ENCODE measurements at places on chromosomes 5 and 9. TPM values are rescaled to one million over a fixed set of nuclear protein-coding genes. Genes with fewer than 3 reads are reported as not detected.
A peak's percentile ranks its signal among the peaks of the same experiment; 100 is the strongest.

Gene FGF10
- total RNA-seq, result not detected

Gene CNTLN
- total RNA-seq, result 7.7 TPM

Gene SLCO6A1
- not detected for total RNA-seq

Gene IFNK
- not detected for total RNA-seq

Gene CFAP90
- total RNA-seq, result not detected

Gene ORM2
- total RNA-seq, result not detected

Gene GCNT1
- not detected for total RNA-seq

Gene HEMGN
- not detected for total RNA-seq

Gene CDC20B
- not detected for total RNA-seq

DNA sequence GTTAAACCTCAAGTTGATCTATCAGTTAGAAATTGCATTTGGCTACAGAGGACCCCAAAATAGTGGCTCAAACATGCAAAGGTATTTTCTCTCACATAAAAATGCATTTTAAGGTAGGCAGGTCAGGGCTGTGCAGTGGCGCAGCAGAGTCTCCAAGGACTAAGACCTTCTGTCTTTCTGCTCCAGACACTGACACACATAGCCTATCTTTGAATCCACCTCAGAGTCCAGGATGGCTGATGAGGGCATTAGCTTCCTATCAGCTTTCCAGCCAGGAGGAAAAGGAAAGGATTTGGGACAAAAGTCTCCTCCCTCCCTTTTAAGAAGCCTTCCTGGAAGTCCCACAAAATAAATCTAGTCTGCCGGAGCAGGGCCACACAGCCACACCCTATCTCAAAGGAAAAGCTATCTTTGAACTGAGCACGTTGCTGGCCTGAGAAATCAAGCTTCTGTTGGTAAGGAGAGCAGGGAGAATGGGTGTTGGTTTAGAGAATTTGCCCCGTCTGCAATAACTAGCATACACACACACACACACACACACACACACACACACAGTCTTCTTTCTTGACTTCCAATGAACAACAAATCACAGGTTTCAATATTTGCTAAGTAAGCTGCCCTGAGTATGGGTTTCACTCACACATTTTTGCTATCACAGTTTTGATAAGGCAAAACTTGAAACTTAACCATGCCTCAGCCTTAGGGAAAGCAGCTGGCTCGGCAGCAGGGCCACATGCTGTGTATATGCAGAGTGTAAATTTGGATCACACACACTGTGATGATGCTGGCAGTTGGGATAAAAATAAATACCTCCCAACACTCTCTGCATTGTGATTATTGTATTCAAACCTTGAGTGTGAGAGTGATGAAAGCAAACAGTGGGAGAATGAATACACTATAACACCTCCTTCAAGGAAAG lies 116.6 kb upstream of the MAP3K1 start:
- H3K4me1 ChIP-seq, result no peaks in the 10 kb centered on the region
- no peak for DNase-seq
- H3K27ac ChIP-seq, result no peak overlapping the region
- no peak overlapping the region for H3K4me3 ChIP-seq
- H3K27me3 ChIP-seq, result peaks cover 28% of the 10 kb centered on the region
- H3K36me3 ChIP-seq, result no peaks in the 10 kb centered on the region

- peaks cover 6% of the 10 kb centered on the region for H3K4me1 ChIP-seq
- peak; percentile 91 for DNase-seq
- H3K27ac ChIP-seq, result peak within 1 kb of the TSS; percentile 77
- peaks cover 3% of the 10 kb centered on the region for H3K27me3 ChIP-seq
These were observed at the start of gene MTAP for GRCh38 chr9:21802418-21803000. MTAP (plus strand) TSS chr9:21802636; CDS start chr9:21802749, 113 bp downstream.

DNA sequence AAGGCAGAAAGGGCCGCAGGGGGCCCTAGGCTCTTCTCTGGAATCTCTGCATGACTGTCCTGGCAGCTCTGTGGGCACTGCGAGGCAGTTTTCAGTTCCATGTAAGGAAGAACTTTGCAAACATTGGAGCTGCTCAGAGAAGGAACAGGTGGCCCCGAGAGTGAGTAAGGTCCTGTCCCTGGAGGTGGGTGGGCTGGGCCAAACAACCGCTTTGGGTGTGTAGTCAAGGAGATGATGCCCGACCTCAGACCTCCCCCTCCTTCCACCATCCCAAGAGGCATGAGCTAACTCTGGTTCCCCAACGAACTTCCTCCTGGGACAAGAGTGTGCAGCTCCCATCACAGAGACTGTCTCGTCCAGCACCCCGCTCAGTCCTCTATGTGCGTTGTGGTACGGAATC lies 20.5 kb downstream of the CSF1R start:
- H3K27me3 ChIP-seq, result no peaks in the 10 kb centered on the region
- H3K4me3 ChIP-seq, result no peak overlapping the region
- H3K36me3 ChIP-seq, result no peaks in the 10 kb centered on the region
- H3K4me1 ChIP-seq, result no peaks in the 10 kb centered on the region
- no peak for DNase-seq

DNA sequence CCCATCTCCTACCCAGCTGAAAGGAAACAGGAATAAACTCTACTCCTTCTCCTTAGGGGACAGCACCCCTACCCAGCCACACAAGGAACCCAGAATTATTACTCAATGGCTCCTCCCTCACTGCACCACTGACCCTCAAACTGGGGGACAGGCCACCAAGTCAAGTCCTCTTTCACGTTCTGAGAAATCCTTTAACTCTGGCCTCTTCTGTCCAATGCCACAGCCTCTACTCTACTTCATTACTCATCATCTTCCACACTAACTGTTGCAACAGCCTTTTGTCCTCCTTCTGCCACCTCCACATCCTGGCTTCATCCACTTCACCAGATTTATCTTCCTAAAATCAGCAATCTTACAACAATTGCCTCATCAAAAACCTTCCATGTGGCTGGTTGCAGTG lies 6.8 kb downstream of the TTC39B start:
- H3K36me3 ChIP-seq, result no peaks in the 10 kb centered on the region
- H3K27me3 ChIP-seq, result no peaks in the 10 kb centered on the region
- no peak for DNase-seq
- H3K27ac ChIP-seq, result no peak overlapping the region
- H3K4me3 ChIP-seq, result no peak overlapping the region

- H3K4me3 ChIP-seq, result no peak overlapping the region
- H3K27ac ChIP-seq, result no peak overlapping the region
- peak; percentile 6 for DNase-seq
- H3K4me1 ChIP-seq, result no peaks in the 10 kb centered on the region
- H3K27me3 ChIP-seq, result peaks cover 5% of the 10 kb centered on the region
- no peaks in the 10 kb centered on the region for H3K36me3 ChIP-seq
These were observed 97.9 kb upstream of the MAMDC2 start for GRCh38 chr9:69945671-69946141.

DNA sequence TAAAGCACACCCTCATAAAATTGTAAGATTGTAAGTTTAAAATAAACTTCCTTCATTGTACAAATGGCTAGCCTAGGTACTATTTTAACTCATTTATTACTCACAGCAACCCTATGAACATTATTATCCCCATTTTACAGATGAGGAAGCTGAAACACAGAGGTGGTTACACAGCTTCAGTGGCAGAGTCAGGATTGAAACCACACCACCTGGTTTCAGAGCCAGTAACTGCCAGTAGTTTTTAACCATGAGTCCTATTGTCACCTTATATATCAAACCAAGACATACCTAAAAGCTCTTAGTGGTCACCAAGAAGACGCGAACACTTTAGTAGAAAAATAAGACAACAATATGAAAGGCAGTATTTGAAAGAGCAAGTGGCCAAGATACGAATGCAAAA lies 16.1 kb downstream of the SH3GL2 start:
- H3K4me1 ChIP-seq, result no peaks in the 10 kb centered on the region
- no peaks in the 10 kb centered on the region for H3K27me3 ChIP-seq
- no peaks in the 10 kb centered on the region for H3K36me3 ChIP-seq
- DNase-seq, result no peak

GRCh38 chr9:81719972-81720371 lies 30.6 kb upstream of the TLE1 start:
- H3K4me3 ChIP-seq, result no peak overlapping the region
- DNase-seq, result no peak
- H3K27me3 ChIP-seq, result no peaks in the 10 kb centered on the region

- no peaks in the 10 kb centered on the region for H3K27me3 ChIP-seq
- H3K36me3 ChIP-seq, result peaks cover 6% of the 10 kb centered on the region
- no peak overlapping the region for H3K4me3 ChIP-seq
- no peak overlapping the region for H3K27ac ChIP-seq
These were observed 37.3 kb downstream of the FSD1L start for GRCh38 chr9:105485131-105485530.

DNA sequence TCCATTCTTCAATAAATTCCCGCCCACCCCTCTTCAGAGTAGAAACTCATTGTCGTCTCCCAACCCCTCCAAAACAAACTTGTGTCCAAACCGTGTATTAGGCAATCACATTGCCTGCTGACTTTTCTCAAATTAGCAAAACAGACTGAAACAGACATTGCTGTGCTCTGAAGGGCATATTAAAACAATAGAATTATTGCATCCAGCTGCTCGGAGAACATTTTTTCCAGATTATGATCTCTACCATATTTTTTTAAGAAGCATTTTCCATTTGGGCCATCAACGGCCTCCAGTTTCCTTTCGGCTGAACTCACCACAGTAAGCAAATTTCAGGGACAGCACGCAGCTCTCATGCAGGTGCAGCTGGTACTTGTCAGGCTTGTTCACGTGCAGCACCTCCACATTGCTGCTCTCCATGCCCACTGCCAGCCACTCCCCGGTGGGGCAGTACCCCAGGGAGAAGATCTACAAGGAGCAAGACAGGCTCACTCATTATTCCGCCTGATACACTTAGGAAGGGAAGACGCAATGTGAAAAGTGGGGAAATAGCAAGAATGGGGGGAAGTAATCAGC lies 104.1 kb downstream of the TLE1 start:
- H3K4me3 ChIP-seq, result no peak overlapping the region
- H3K27ac ChIP-seq, result no peak overlapping the region
- H3K27me3 ChIP-seq, result no peaks in the 10 kb centered on the region
- H3K36me3 ChIP-seq, result no peaks in the 10 kb centered on the region

DNA sequence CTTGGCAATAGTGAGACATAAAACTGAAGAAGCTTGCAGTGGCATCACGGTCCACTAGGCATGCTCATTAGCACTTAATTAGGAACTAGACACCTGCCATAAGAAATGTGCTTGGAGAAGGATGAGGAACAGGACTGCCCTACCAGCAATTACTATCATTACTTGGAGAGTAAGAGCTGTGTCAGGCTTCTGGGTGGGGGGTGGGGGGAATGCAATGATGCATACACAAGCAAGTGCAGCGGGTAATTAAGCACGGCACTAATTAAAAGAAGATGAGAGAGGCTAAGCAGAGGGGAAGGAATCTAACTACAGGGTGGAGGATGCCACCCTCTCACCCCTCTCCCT lies 53.1 kb downstream of the TLE1 start:
- H3K27me3 ChIP-seq, result no peaks in the 10 kb centered on the region
- no peak overlapping the region for H3K4me3 ChIP-seq
- H3K4me1 ChIP-seq, result no peaks in the 10 kb centered on the region
- H3K27ac ChIP-seq, result no peak overlapping the region
- no peaks in the 10 kb centered on the region for H3K36me3 ChIP-seq

GRCh38 chr9:117021906-117022305 lies 334.8 kb downstream of the TRIM32 start:
- peaks cover 20% of the 10 kb centered on the region for H3K27me3 ChIP-seq
- H3K4me3 ChIP-seq, result no peak overlapping the region
- no peak overlapping the region for H3K27ac ChIP-seq
- peak; percentile 3 for DNase-seq

DNA sequence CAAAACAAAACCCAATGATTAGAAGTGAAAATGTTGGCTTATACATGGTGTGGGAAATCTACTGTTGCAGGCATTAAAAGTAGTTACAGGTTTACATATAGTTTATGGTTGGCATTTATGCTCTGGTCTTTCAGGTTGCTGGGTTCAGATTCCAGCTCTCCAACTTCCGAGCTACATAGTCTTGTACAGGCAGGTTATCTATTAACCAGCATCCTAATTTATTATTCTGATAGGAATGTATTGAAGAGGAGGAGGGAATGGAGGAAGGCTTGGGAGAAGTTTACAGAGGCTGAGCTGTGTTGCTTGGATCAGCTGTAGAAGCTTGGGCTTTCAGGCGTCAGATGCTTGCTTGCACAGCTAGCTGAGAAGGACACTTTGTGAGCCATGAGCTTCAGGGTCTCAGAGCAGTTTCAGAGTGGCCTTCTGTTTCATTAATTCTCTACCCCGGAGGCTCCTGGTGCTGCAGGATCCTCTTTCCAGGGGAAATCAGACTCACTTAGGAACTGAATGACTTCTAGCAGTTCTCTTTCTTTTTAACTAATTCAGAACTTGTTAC lies 11.7 kb upstream of the ERBIN start:
- no peaks in the 10 kb centered on the region for H3K4me1 ChIP-seq
- H3K4me3 ChIP-seq, result no peak overlapping the region
- H3K27me3 ChIP-seq, result no peaks in the 10 kb centered on the region
- no peaks in the 10 kb centered on the region for H3K36me3 ChIP-seq

DNA sequence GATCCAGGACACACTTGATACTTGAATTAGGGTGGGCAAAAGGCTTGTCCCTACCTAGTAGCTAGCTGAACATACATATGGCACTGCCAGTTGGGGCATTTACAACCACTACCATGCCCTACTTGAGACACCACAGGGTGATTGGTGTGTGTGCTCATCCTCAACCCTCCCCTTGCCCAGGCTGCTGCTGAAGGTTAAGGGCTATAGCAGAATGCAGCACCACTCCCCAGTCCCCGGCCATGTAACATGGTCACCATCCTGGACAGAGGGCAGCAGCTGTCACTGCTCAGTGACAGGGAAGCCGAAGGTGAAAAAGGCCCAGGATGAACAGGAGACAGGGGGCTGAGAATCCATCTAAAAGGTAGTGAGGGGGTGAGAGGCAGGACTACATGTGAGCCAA lies 273.9 kb upstream of the SGCD start:
- H3K27ac ChIP-seq, result no peak overlapping the region
- DNase-seq, result no peak
- no peaks in the 10 kb centered on the region for H3K4me1 ChIP-seq
- H3K27me3 ChIP-seq, result no peaks in the 10 kb centered on the region
- H3K4me3 ChIP-seq, result no peak overlapping the region
- no peaks in the 10 kb centered on the region for H3K36me3 ChIP-seq

DNA sequence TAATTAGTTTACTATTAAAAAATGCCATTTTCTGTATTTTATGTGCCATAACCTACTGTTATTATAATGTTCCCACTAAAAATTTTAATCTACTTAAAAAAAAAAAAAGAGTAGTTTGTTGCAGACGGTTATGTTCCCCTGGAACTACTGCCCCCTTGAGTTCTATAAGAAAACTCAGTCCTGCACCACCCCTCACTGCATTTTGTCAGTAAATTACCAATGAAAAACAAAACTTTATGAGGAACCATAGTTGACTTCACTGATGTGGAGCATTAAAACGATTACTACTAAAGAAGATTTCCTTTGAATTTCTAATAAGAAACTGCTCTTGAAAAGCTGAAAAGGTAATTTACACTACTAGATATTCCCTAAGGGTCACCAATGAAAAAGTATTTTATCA lies 288.7 kb downstream of the FBXL17 start:
- DNase-seq, result peak; percentile 41
- H3K27me3 ChIP-seq, result no peaks in the 10 kb centered on the region
- H3K27ac ChIP-seq, result no peak overlapping the region
- H3K36me3 ChIP-seq, result no peaks in the 10 kb centered on the region
- H3K4me1 ChIP-seq, result no peaks in the 10 kb centered on the region

DNA sequence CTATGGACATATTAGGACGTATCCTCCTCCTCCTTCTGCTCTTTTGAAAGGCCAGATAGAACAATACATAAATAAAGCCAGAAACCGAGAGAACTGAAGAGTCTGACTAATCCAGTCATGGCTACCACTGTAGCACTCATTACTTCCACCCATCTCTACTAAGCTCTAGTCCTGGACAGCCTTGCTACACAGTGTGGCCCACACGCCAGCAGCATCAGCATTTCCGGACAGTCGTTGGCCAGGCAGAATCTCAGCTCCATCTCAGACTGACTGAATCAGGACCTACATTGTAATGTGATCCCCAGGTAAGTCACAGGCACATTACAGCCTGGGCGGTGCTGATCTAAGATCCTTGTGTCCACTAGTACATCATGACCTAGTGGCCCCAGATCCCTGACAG lies 182.9 kb downstream of the DRD1 start:
- no peak for DNase-seq
- H3K36me3 ChIP-seq, result no peaks in the 10 kb centered on the region
- no peaks in the 10 kb centered on the region for H3K4me1 ChIP-seq
- no peak overlapping the region for H3K4me3 ChIP-seq

Measured in A673 (cell line).